ENCODE measurements at places on chromosomes 1 and 21. TPM values are rescaled to one million over a fixed set of nuclear protein-coding genes. Genes with fewer than 3 reads are reported as not detected.

DNA sequence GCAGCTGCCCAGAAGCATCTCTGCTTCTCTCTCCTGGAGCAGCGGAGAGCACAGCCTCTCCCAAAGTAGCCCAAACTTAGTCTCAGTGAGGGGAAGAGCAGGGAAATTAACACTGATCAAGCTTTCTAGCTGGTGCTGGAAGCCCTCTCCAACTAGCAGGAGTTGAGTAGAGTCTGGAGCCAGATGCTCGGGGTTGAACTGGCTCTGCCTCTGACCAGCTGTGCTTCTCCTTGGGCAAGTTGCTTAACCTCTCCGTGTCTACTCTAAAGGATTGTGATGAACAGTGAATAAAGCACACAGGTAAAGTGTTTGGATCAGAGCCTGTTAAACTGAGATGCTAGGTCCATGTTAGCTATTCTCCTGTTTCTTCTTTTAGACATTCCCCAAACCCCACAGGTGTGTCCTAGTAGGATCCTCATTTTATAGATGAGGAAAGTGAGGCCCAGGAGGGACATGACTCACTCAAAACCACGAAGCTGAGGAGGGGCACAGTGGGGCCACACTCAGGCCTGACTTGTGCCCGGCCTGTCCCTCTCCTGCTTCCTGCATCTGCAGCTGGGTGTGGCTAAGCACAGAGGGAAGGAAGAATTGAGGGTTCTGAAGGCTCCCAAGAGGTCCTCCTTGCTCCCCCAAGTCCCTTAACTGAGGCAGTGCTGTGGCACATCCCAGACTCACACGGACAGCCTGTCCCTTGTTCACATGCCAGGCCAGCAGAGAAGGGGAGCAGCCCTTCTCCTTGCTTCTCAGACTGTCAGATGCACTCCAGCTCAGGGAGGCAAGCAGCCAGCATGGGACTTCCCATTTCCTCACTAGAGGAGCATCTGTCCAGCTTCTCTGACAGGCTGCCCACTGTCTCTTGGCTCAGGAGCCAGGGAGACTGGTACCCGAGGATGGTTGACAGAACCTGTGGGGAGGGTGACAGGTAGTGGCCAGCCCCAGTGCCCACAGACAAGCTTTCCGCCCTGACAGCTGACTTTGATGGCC lies 152.0 kb upstream of the IGSF21 start:
- no peak for DNase-seq

Gene PLXNA2
- 0.72 TPM for total RNA-seq

- DNase-seq: no peak
These were observed 54.7 kb downstream of the SLC37A1 start for GRCh38 chr21:42568376-42568775.

DNA sequence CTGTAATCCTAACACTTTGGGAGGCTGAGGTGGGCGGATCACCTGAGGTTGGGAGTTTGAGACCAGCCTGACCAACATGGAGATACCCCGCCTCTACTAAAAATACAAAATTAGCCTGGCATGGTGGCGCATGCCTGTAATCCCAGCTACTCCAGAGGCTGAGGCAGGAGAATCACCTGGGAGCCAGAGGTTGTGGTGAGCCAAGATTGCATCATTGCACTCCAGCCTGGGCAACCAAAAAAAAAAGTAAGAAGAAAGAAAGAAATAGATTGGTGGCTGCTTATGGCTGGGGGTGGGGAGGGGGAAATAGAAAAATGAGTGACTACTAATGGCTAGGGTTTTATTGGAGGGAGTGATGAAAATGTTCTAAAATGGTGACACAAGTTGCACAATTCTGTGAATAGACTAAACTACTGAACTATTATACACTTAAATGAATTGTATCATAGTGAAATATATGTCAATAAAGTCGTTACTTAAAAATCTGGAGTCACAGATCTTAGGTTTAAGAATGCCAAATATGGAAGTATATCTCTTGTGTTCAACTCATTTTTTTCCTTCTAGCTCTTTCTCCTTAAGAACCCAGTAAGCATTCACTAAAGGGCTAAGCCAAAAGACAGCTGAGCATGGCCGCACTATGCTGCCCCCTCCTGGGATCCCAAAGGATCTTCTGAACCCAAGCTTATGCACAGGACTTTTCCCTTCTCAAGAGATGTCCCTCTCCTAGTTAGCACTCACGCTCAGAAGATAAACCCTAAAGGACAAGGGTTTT lies 3.2 kb upstream of the NPL start:
- peak; percentile 54 for DNase-seq

Gene ANGPTL1
- total RNA-seq: not detected

DNA sequence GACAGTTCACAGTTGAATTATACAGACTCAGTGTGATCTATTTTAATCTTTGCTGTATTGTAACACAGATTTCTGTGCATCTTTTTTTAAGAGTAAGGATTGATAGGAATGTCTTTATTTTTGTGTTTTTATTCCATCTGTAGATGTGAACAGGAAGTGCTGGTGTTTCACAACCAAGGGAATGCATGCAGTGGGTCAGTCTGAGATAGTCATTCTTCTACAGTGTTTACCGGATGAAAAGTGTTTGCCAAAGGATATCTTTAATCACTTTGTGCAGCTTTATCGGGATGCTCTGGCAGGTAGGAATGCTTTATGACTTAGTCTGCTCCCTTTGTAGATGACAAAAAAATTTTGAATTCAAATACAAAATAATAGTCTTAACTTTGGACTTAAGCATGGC lies 84.5 kb downstream of the CC2D1B start:
- no peak for DNase-seq

- no peak for DNase-seq
These were observed 28.1 kb downstream of the AK4 start for GRCh38 chr1:65176056-65176450.

Gene ACTA1
- not detected for total RNA-seq

All from activated T-cell treated with anti-CD3 and anti-CD28 coated beads, Interleukin-2, amount 50 U/mL, for 72 hours (primary cell).